Cardiac septum (tissue), 1 donor: ENCODE measurements at places on chromosomes 6 and 20. TPM values are rescaled to one million over a fixed set of nuclear protein-coding genes. Genes with fewer than 3 reads are reported as not detected.

Gene NHLRC1
- 1.6 TPM for total RNA-seq

Gene BNIP5
- not detected for total RNA-seq

DNA sequence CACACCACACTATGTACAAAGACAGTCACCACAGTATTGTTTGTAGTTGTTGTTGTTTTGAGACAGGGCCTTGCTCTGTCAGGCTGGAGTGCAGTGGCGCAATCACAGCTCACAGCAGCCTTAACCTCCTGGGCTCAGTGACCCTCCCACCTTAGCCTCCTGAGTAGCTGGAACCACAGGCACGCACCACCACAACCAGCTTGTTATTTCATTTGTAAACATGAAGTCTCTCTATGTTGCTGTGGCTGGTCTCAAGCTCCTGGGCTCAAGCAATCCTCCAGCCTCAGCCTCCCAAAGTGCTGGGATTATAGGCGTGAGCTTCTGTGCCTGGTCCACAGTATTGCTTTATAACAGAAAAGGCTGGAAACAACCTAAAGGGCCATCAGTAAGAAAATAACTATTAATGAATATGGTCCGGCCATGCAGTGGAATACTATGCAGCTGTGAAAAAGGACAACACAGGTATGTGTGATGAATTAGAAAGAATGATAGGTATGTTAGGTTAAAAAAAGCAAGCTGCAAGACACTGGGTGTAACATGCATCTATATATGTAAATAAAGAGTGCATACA lies 30.0 kb upstream of the PTGIS start:
- no peak for DNase-seq

Gene DXO
- total RNA-seq = 14.0 TPM

Gene DYNLT2
- 0.83 TPM for total RNA-seq

Gene PACSIN1
- total RNA-seq = 10.3 TPM

DNA sequence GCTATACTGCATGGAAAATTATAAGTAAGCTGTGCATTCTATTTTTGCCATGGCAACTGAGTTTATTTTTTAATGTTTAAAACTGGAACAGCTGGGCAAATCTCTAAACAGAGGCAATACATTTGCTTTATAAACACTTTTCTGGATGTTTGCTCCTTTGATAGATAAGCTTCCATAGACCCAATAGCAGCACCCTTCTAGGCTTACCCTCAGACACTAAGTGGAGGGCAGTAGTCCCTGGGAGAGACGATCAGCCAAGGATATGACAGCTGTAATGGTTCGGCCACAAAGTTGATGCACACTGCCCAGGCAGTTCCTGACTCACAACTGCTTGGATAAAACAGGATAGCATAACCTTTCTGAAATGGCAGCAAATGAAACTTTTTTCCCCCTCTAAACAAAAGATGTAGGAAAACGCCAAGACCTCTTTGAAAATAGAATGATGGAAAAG lies 8.5 kb upstream of the MRPS10 start:
- no peak for DNase-seq

Gene TSPYL4
- 29.7 TPM for total RNA-seq

GRCh38 chr20:9071976-9072726 lies 3.3 kb downstream of the PLCB4 start:
- DNase-seq = no peak

Gene EPHA7
- total RNA-seq = 6.2 TPM

- no peak for DNase-seq
Measured at GRCh38 chr6:125154118-125154760, 666 bp downstream of the TPD52L1 start.

- no peak for DNase-seq
Measured at GRCh38 chr6:16974387-16974673, 127.5 kb upstream of the STMND1 start.

Gene HDGFL1
- total RNA-seq = not detected

DNA sequence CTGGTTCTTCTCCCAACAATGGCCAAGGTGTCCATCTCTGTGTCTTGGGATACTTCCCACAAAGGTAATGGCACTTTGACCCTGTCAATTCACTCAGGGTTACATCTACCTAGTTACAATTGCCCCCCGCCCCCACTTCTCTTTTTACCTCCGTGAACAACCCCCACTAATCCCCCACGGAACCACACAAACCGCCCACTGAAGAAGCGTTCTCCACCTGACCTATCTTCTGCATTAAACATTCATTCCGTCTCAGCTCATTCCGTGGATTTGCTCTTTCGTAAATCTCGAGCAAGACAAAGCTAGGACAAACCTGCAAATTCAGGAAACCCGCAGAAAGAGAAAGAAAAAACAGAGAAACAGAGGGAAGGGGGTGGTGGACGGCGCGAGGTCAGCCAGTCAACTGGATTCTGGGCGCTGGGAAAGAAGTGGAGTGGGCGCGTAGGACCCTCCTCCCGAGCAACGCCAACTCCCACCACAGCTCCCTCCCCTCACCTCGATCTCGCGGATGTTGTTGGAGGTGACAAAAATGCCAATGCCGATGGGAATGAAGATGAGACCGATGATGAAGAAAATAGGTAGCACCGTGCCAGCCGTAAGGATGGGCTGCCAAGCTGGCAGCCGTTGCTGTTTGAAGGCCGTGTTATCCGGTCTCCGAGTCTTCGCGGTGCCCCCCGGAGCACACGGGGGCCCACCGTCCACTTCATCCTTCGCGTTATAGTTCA lies 523 bp downstream of the TMEM30A start:
- DNase-seq = no peak

GRCh38 chr20:13611611-13612125 lies 27.1 kb downstream of the TASP1 start:
- DNase-seq = no peak

Gene RBPJL
- total RNA-seq = not detected

GRCh38 chr6:139248911-139249310 lies 42.9 kb downstream of the TXLNB start:
- DNase-seq = no peak

- no peak for DNase-seq
Measured at GRCh38 chr20:53625311-53626129, 31.9 kb upstream of the ZNF217 start.

DNA sequence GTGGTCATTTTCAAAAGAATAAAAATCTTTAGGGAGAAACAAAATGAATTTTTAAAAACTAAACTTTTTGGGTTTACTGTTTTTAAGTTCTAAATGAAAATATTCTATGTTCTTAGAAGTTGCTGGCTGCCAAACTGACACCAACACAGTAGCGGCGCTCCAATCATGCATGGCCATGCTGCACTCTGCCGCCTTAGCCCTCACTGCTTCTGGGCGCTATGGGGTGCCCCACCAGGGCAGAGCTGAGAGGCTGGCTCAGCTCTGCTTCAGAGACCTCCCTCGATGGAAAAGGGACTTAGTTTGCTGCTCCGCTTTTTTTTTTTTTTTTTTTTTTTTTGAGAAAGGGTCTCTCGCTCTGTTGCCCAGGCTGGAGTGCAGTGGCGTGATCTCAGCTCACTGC lies 20.9 kb downstream of the EZR start:
- DNase-seq = no peak

DNA sequence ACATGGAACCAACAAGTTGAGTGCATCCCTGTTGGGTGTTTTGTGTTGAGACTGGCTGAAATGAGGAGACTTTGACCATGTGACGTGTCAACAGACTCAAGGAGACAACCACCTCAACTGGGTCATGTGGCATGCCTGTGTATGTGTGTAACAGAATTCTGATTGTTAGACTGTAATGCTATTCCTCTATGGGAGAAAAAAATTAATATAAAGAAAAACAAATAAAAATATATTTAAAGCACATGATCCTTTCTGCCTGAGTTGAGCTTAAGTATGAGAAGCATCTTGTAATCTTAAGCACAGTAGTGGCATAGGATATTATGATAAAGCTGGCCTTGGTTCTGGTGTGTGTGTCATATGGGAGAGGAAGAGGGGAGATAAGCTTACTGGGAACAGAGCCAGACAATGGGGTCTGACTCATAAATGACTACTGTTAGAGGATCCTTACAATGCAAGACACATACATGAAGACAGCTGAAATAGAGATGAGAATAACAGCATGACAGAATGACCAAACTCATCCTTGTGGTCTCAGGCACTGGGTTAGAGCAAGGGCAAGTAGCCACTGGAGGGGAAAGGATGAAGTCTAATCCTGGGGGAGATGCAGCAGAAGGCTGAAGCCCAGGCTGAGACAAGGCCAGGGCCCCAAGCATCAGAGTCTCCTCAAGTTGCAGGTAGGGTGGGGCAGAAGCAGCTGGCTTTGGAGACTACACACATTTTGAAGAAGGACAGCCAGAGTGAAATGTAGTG lies 9.2 kb downstream of the TP53INP2 start:
- DNase-seq = no peak

GRCh38 chr20:59832406-59833363 lies 100.8 kb downstream of the SYCP2 start:
- no peak for DNase-seq

Gene PROCR
- 5.4 TPM for total RNA-seq

DNA sequence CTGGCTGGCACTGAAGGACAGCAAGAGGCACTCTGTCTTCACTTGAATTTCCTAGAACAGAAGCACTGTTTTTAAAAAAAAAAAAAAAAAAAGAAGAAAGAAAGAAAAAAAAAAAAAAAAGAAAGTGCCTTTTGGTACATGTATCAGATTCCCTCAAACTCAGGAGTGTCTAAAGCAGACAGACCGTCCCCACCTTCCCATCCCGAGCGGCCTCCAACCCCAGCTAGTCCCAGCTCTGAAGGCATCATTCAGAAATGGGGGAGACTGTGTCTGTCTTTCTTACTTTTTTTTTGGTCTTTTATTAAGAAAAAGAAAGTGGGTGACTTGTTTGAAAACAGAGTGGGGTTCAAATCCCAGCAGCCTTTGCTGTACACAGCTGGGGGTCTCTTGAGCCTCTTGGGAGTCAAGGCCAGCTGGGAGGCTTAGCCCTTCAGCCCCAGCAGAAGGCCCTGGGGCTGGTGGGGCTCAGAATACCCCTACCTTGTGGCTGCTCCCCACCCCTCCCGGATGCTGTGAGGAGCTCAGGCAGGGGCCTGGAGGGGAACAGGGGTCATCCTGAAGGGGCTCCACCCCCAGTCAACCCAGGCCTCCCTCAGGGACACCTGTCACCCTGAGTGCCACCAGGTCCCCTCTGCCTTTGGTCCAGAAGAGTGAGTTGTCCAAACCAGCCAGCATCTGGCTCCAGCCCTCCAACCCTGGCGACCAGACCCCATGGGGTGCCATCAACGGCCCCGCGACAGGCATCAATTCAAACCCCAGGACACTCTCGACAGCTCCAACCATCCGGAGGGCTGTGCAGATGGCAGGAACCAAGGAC lies 128.3 kb downstream of the TAF4 start:
- peak; percentile 55 for DNase-seq

- DNase-seq = no peak
Measured at GRCh38 chr20:32509639-32510066, 75.5 kb downstream of the NOL4L start.

- DNase-seq = no peak
Measured at GRCh38 chr20:4791121-4791520, 69.4 kb downstream of the PRND start.

DNA sequence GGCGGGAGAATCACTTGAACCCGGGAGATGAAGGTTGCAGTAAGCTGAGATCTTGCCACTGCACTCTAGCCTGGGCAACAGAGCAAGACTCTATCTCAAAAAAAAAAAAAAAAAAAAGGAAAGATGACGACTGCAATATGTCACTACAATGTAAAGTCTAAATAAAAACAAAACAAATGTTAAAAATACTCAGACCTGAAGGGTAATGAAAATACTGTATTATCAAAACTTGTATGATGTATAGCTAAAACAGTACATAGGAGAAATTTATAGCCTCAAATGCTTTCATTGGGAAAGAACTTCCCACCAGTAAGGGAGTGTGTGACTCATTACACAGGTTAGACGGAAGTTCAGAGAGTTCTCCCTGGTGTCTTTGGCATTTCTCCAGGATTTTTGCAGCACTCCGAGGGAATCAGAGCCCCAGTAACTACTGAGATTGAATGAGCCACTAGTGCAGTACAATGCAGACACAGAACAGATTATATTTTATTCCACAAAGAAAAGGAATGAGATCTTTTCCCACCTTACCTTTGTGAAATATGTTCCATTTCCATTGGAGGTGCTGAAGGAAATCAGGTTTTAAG lies 12.5 kb upstream of the RALGAPB start:
- no peak for DNase-seq

Gene CALHM4
- total RNA-seq = not detected

GRCh38 chr20:36777576-36777975 lies 4.0 kb upstream of the DSN1 start:
- DNase-seq = peak; percentile 35

Gene CLPSL2
- not detected for total RNA-seq

Gene OR2H2
- total RNA-seq = not detected

DNA sequence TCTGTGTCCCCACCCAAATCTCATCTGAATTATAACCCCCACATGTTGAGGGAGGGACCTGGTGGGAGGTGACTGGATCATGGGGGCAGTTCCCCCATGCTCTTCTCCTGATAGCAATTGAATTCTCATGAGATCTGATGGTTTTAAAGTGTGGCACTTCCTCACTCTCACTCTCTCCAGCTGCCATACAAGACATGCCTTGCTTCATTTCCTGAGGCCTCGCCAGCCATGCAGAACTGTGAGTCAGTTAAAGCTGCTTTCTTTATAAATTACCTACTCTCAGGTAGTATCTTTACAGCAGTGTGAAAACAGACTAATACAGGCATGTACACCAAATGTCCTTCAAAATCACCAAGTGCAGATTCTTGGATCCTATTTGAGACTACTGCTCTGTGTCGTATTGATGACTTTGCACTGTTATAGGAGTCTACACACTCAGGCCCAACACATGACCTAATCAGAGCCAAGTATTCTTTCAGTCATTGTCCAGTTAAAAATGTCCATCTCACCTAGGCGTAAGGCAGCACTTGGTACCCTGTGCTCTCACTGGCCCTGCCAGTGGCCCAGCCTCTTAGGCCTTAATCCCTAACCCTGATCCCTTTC lies 52.8 kb upstream of the UST start:
- no peak for DNase-seq

Gene SDC4
- total RNA-seq = 100 TPM

- DNase-seq = peak; percentile 35
Measured at GRCh38 chr20:47055699-47056369, 161.2 kb downstream of the EYA2 start.

DNA sequence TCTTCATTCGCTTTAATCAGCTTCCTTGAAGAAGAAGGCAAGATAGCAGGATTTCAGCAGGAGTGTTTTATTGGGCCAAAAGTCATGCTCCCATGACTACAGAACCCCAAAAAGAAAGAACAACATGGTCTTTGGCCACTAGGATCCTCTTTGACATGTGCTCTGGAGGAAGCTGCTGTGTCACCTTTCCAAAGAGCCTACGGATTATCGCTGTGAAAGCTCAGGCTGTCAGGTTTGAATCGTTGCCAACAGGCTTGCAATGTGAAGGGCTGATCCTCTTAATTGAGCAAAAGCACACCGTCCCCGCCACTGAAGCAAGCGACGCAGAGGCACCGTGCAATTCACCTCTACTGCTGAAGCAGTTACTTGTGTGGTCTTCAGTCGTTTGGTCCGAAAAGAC lies 29.0 kb downstream of the MYLIP start:
- no peak for DNase-seq

Gene SLC17A2
- total RNA-seq = not detected
